Stimulated activated CD4-positive, alpha-beta T cell treated with anti-CD3 and anti-CD28 coated beads, Interleukin-2, amount 100 ng/mL, for 4 hours (primary cell): ENCODE measurements at places on chromosomes 1 and 21.

DNA sequence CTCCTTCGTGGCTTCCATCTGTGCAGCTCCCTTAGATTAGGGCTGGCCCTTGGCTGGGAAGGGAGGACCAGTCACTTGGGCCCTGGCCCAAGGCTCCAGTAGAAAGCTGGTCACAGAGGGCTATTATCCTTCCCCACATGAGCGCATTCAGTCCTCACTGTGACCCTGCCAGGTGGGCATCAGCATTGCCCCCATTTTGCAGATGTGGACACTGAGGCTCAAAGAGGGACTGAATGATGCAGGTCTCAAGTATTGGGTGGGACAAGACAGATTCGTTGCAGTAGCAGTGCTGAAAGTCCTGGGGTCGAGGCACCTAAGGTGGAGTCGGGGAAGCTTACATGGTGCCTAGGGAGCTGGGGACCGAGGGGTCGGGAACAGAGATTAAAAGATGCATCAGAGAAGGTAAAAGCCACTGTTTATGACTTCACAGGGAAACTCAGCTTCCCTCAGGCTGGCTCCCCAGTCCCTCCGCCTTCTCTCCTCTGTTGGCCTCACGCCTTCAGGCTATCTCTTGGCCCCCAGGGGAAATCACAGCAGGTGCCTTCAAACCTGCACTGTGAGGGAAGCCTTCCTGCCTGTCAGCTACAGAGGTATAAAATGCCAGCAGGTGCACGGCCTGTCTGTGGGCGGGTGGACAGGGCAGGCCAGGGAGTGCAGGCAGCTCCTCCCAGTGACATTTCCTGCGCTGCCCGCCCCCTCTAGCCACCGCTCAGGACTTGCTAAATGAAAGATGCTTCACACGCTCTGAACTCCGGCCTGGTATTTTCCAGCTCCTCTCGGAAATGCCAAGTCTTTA is 178.4 kb downstream of the GRIK3 start:
- DNase-seq = no peak

GRCh38 chr1:79441238-79441637 is 434.7 kb upstream of the ADGRL4 start:
- DNase-seq = no peak

GRCh38 chr1:219495737-219496408 is 117.0 kb downstream of the ZC3H11B start:
- DNase-seq = no peak

DNA sequence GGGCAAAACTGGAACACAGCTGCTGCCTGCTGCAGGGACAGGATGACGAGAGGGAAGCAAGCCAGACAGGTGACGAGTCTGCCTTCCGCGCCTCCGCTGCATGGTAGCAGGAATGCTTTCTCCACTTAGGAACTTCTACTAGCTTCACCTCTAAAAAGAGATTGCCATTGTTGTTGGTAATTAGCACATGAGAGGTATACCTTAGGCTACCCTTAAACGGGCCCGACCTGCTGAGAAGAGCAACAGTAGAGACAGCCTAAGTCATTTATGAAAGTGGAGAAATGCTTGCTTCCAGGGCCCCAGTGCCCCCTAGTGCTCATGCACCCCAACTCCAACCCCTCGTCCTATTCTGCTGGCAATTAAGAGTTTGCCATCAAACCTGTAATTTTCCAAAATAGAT is 96.9 kb upstream of the AKT3 start:
- no peak for DNase-seq

GRCh38 chr1:227952374-227953021 is 4.8 kb upstream of the WNT9A start:
- DNase-seq = no peak

- DNase-seq = no peak
These were observed 35.8 kb downstream of the SPEN start for GRCh38 chr1:15883326-15883725.
